SIG-M5 (cell line): ENCODE measurements at places on chromosomes 5 and 9.

GRCh38 chr9:14434158-14434504 is 120.2 kb upstream of the NFIB start:
- DNase-seq, result no peak

DNA sequence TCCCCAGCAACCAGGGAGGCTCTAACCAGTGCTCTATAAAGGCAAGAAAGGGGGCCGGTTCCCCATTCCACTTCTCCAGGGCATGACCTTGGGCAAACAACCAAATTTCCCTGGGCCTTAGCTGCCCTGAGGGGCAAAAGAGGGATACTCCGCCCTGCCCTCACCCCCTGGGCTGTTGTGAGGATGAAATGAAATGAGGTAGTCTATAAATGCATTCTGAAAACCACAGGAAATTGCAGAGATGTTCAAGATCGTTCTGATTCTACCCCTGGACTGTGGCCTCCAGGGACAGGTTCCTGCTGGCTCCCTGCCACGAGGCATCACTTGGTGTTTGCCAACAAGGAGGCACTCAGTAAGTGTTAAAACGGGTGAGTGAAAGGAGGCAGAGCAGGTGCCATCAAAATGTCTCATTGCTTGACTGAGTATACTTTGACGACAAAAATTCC is 5.7 kb downstream of the RAPGEF1 start:
- DNase-seq, result peak; percentile 20

DNA sequence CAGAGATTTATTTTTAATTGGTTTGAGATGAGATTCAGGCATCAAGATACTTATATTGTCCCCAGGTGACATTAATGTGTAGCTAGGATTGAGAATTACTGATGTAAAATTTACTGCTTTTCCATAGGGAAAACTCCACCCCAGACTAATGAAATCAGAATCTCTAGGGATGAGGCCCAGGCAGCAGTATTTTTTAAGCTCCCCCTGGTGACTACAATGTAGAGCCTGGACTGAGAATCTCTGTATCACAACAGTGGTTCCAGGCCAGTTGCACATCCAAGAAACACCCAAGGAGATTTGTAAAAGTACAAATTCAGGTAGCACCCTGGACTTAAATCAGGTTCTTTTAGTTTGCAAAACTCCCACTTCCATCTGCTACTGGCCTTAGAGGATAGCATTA is 185.7 kb downstream of the MARCHF11 start:
- no peak for DNase-seq

DNA sequence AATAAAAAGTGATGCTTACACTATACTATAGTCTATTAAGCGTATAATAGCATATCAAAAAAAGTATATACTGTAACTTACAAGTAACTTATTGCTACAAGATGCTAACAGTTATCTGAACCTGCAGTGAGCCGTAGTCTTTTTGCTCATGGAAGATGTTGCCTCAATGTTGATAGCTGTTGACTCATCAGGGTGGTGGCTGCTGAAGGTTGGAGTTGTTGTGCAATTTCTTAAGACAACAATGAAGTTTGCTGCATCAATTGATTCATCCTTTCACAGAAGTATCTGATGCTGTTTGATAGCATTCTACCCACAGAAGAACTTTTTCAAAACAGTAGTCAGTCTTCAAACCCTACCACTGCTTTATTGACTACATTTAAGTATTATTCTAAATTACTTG is 7.8 kb upstream of the C9orf40 start:
- DNase-seq, result peak; percentile 44
